ENCODE measurements at places on chromosomes 13 and 19. TPM values are rescaled to one million over a fixed set of nuclear protein-coding genes. Genes with fewer than 3 reads are reported as not detected.

Gene KRTDAP
- total RNA-seq = not detected

Gene F10
- 0.82 TPM for total RNA-seq

Gene ZNF528
- total RNA-seq = 48.1 TPM

Gene ETFB
- total RNA-seq = 41.2 TPM

- DNase-seq = no peak
These were observed 101.3 kb downstream of the KCNRG start for GRCh38 chr13:50116430-50116973.

- DNase-seq = no peak
These were observed 456.0 kb downstream of the TBC1D4 start for GRCh38 chr13:75025956-75026355.

DNA sequence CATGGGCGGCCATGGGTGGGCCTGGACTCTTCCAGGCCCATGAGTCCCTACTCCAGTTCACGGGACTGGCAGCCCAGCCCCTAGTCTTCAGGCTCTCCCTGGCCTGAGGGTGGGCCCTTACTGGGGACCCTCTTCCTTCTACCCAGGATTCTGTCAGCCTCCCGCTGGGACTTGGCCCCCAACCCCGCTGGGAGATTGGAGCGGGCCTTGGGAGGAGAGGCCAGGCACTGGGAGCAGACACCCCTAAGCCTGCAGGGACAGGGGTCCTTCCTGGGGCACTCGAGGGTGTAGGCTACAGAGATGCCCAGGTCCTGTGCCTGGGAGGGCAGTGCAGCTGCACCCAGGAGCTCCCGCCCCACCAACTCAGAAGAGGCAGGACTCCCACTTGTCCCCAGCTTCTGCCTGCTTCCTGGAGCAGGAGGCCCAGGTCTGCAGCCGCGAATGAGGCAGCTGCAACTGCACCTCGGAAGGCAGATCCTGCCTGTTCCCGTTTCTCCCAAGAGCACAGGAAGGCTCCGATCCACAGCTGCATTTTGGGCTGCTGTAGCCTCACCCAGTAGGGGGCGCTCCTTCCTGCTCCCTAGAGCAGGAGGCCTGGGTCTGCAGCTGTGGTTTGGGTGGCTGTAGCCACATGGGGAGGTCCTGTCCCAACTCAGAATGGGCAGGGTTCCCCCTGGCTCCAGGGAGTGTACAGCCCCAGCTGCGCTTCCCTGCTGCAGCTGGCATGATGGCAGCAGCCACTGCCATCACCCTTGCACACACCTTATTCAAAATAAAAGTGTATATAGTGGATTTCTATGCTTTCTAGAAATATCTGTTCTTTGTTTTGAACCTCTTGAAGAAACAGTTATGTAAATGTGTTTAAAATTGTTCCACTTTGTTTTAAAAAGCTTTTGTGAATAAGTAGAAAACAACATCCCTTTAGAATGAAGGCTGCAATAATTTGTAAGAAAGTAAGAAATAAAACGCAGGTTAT is 46.8 kb downstream of the TEX26 start:
- no peak for DNase-seq

DNA sequence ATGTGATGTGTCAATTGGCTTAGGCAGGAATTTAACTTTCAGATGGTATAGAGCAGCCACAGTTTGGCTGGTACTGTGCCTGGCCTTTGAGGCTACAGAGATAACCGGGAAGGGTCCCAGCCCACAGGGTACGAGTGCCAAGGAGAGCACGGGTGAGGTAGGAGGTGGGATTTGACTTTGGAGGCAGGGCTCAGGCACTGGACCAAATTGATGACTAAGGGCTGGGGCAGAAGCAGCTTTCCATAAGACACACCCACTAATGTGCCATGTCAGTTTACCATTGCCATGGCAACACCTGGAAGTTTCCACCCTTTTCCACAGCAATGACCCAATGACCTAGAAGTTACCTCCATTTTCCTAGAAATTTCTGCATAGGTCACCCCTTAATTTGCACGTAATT is 466.2 kb downstream of the TSHZ3 start:
- DNase-seq = no peak

DNA sequence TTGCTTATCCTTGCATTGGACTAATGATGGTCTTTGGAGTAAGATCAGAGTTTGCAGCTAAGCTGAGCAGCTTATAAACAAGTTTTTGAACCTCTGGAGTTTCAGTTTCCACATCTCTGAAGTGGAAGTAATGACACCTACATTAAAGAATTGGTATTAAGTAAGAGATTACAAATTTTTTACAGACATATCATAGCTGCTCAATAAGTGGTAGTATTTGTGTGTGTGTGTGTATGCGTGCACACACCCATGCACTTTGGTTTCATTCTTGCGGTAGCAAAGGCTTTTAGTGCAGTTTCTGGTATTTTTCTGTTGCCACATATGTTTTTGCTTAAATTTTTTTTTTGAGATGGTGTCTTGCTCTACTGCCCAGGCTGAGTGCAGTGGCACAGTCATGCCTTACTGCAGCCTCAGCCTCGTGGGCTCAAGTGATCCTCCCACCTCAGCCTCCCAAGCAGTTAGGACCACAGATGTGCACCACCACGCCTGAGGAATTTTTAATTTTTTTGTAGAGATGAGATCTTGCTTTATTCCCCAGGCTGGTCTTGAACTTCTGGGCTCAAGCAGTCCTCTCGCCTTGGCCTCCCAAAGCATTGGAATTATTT is 4.5 kb downstream of the NAA16 start:
- DNase-seq = no peak

GRCh38 chr19:2070436-2070827 is 19.4 kb upstream of the MKNK2 start:
- no peak for DNase-seq

GRCh38 chr13:51234676-51235075 is 12.5 kb downstream of the FAM124A start:
- DNase-seq = no peak

DNA sequence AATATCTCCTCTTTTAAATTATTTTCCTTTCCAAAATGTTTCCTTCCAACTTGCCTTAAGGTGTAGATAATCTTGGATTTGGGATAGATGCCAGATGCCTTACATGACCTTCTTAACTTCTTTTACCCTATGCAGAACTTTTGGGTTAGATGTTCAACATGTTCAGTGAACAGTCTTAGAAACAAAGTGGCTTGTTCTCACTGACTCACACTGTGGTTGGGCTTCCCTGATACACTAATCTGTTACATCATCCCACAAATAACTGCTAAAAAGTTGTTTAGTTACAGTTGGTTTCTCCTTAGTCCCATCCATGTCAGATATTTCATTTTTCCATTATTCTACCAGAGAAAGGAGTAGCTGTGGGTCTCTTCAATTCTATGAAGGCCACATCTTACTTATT is 2638.2 kb downstream of the PCDH9 start:
- DNase-seq = no peak

- no peak for DNase-seq
These were observed 49.1 kb upstream of the FLT1 start for GRCh38 chr13:28544026-28544425.

DNA sequence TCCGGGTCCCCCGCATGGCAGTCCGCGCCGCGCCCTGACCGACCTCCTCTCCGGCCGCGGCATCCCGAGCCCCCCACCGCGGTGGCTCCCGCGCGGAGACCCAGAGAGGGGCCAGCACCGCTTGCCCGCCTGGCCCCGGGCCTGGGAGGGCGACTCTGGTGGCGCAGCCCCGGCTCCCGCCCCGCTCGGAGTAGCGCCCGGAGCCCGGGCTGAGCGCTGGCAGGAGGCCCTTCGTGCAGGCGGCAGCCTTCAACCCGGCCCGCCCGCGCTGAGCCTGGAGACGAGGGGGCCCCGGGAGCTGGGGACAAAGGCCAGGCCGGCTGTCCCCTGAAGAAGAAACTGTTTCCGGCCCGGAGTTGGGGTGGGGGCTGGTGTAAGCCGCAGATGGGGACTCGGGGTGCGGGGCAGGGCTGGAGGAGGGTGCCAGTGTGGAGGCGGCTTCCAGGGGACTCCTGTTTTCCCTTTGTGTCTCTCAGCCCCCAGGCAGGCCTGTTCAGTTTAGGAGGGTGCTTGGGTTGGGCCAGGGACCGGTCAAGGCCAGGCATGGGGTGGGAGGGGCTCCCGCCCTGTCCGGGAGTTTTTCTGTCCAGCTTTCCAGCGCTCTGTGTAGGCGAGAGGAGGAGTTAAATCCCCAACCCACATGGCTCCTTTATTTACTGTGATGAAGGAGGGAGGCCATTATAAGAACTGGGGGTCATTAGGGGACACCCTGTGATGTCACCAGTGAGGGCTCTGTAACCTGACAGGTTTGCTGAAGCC is 935 bp downstream of the LRP3 start:
- DNase-seq = no peak

GRCh38 chr19:43504426-43505185 is at the start of gene PHLDB3:
Gene PHLDB3 (minus strand): TSS chr19:43504746. CDS start chr19:43504118, 628 bp downstream.
- DNase-seq = peak; percentile 42

DNA sequence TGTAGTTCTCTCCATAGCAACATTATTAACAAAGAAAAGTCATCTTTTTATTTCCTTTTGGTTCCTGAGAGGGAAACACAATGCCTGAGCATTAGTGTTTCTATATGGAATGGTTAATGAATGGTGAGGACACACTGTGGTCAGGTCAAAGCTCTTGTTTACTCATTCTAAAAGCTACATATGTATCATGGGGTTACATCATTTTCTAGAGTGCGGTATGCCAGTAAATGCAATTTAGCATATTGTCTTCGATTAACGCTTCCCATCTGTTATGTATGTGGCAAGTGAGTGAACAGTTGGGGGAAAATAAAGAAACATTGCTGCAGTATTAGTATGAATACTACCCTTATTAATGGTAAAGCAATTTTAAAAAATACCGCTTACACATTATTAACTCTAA is 1152.2 kb upstream of the SPRY2 start:
- no peak for DNase-seq

DNA sequence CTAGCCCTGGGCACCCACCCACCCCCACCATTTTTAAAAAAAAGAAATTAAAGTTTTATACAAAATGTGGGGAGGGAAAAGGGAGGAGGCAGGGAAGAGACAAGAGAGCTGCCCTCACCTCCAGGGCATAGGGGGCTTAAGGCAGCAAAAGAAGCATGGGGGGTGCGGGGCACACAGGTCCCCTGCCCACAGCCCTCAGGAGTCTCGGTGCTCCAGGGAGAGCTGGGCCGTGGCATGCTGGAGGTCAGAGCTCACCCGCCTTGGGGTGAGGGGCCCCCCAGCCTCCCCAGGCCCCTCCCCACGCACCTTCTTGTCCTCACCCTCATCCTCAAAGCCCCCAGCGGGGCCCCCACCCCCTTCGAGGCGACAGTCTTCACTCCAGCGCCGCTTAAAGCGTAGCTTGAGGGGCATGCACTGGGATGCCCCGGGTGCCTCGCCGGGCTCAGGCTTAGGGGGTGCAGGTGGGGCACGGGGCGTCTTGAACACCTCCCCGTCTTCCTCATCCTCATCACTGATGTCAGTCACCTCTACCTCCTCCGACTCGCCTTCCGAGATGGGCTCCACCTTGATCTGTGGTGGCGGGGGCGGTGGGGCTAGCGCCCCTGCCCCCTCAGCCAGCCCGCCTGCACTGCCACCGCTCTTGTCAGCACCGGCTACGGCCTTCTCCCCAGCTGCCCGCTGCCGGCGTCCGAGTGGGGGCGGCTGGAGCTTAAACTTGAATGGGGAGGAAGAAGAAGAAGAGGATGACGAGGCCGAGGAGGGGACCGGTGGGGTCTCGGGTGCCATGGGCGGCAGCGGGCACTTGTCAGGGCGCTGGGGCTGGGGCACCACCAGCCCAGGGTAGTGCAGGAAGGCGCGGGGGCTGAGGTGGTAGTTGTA is 6.1 kb upstream of the GSK3A start:
- no peak for DNase-seq

DNA sequence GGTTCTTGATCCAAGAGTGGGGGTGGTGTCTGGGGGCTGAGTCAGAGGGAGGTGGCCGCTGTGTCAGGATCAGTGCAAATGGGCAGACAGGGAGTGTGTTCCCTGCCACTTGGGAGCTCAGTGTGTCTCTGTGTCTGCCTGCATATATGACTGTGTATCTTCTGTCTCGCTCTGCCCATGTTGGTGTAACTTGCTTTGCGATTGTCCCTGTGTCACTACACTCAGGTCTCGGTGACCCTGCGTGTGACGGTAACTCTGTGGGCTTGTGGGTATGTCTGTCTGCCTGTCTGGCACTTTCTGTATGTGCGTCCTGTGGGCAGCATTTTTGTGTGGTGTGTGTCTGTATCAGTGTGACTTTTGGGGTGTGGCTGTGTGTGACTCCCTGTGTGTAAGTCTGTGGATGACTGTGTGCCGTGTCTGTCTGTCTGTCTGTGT is 8.2 kb upstream of the ERFL start:
- no peak for DNase-seq

DNA sequence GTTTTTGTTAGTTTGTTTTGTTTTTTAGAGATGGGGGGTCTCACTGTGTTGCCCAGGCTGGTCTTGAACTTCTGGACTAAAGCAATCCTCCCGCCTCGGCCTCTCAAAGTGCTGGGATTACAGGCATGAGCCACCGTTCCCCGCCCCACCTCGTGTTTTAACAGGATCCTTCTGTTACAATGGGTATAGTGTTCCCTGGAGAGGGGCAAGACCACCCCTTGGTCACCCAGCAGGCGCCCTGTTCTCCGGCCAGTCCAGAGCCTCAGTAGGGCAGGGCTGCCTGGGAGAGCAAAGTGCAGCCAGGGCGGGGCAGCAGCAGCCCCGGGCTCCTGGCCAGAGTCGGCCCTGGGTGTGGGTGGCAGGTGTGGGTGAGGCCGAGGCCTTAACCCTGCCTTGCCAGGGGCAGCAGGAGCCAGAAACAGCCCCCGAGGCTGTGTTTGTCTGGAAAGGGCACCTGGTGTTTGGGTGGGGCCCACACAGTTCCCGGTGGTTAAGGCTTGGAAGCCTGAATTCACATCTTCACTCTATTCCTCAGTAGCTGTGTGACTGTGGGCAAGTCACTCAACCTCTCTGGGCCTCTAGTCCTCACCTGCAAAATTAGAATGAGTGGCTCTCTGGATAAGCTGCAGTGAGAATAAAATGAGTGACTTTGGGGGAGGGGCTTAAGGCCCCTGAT is 7.2 kb downstream of the VASP start:
- no peak for DNase-seq

- no peak for DNase-seq
These were observed 75.8 kb upstream of the UBAC2 start for GRCh38 chr13:99124794-99125316.

GRCh38 chr13:39415008-39415802 is 187.8 kb downstream of the LHFPL6 start:
- no peak for DNase-seq

DNA sequence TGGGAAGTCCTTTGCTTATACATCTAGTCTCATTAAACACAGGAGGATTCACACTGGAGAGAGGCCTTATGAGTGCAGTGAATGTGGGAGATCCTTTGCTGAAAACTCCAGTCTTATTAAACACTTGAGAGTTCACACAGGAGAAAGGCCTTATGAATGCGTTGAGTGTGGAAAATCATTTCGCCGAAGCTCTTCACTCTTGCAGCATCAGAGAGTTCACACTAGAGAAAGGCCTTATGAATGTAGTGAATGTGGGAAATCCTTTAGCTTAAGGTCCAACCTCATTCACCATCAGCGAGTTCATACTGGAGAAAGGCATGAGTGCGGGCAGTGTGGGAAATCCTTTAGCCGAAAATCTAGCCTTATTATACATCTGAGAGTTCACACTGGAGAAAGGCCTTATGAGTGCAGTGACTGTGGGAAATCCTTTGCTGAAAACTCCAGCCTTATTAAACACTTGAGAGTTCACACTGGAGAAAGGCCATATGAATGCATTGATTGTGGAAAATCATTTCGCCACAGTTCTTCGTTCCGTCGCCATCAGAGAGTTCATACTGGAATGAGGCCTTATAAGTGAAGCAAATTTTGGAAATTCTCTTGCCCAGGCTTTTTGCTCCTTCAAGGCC is 9.9 kb downstream of the ZNF586 start:
- DNase-seq = no peak

- no peak for DNase-seq
These were observed 1.2 kb downstream of the KCNRG start for GRCh38 chr13:50016444-50016843.

Measured in frontal cortex (tissue), 4 donors.